ENCODE measurements at places on chromosomes 5 and 9.

GRCh38 chr9:120324996-120325642, 254.8 kb downstream of the CDK5RAP2 start:
- DNase-seq, result no peak

DNA sequence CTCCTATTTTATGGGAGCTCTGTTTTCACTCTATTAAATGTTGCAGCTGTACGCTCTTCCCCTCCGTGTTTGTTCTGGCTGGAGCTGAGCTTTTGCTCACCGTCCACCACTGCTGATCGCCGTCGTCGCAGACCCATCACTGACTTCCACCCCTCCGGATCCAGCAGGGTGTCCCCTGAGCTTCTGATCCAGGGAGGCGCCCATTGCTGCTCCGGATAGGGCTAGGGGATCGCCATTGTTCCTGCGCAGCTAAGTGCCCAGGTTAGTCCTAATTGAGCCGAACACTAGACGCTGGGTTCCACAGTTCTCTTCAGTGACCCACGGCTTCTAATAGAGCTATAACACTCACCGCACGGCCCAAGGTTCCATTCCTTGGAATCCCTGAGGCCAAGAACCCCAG, 96.2 kb upstream of the PRDM9 start:
- no peak for DNase-seq

- no peak for DNase-seq
Observed at GRCh38 chr9:118785456-118785855, 583.8 kb downstream of the BRINP1 start.

- DNase-seq, result no peak
Observed at GRCh38 chr9:116905171-116905588, 218.1 kb downstream of the TRIM32 start.

- DNase-seq, result no peak
Observed at GRCh38 chr5:17024686-17025180, 88.6 kb upstream of the MYO10 start.

- DNase-seq, result no peak
Observed at GRCh38 chr5:101364469-101364868, 461.4 kb upstream of the ST8SIA4 start.

- no peak for DNase-seq
Observed at GRCh38 chr5:9878206-9878605, 248.1 kb upstream of the TAS2R1 start.

DNA sequence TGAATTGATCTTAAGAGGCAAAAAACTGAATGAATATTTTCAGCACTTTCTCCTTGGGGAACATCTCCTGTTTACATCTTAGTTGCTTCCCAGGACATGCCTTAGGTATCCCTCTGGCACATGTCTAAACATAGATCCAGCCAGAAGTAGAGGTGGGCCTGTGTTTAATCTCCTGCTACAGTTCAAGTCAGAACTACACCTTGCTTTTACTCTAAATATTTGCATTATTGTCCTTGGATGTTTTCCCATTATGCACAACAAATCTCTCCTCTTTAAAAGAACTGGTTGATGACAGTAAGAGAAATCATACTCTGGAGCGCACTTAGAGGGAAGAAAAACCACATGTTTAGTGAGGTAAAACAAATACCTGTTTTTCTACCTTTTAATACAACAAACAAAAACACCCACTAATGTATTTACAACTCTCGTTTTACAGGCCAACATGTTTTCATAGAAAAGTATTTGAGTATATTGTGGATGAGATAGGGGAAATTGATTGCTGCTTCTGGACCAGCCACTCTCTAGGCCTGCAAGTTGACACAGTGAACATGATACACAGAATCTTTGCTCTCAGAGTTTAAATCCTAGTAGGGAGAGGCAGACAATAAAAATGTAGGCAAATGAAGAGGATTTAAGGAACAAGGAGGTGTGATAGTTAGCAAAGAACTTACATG, 32.3 kb downstream of the TNFAIP8 start:
- DNase-seq, result no peak

DNA sequence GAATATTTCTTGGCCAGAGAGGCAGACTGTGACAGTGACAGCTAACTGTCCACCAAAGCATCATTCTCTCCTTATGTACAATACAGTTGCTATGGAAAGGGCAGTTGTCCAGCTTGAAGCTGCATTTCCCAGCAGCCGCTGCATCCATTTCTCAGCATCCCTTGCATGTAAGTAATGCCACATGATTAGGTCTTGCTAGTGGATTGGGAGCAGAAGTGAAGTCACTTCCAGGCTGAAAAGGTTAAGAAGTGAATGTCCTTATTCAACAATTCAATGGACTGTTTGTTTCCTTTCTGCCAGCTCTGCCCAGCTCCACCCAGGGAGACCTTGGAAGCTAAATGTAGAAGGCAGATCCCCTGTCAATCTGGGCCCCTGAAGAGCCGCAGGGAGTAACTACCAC, 26.1 kb upstream of the RETREG1 start:
- DNase-seq, result no peak

GRCh38 chr9:25990376-25990775, 312.1 kb upstream of the TUSC1 start:
- no peak for DNase-seq

Data from stimulated activated CD8-positive, alpha-beta memory T cell treated with anti-CD3 and anti-CD28 coated beads, Interleukin-4, amount 100 ng/mL, for 1 hour (primary cell).